ENCODE measurements at places on chromosomes 6 and 20.

DNA sequence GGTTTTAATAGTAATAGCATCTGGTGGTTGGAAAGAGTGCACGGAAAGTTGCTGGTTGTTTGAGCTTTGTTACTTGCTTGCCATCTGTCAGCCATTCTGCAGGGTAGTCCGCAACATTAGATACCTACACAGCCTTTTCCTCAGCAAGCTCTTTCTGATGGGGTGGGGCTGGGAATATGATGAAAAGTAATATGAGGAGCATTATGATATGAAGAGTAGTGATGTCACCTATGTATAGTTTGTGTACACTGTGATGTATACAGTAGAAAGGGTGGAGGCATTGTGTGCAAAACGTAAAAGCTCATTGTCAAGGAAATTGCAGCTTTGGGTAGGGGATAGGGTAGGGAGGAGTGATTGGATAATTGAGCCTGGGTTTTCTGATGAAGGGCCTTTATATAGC is 16.1 kb downstream of the SCAF8 start:
- no peak for DNase-seq

DNA sequence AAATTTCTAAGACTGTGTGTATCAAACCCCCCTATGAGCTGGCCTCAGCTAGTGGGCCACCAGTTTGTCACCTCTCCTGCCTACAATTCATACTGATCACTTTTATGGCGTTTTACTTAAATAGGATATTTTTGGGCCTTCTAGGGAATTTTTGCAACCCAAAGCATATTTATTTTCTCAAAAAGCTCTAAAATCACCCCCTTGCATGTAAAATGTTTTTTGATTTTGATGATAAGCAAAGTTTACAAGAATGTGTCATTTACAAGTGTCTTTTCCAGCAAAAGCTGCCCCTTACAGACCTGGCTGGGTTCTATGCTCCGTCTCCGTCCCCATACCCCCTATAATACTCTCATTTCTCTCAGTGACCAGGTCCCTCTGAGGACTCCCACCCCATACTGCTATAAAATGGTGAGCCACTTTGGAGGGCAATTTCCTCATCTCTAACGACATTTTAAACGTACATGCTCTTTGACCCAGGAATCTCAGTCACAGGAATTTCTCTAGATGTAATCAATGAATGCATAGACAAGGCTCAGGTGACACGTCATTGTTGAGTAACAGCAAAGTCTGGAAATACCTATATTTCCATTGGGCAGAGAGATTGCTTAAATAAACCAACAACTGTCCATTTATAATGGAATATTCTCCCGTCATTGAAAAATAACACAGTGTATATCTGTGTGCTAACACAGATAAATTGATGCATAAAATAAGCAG is 13.9 kb upstream of the OCSTAMP start:
- no peak for DNase-seq

DNA sequence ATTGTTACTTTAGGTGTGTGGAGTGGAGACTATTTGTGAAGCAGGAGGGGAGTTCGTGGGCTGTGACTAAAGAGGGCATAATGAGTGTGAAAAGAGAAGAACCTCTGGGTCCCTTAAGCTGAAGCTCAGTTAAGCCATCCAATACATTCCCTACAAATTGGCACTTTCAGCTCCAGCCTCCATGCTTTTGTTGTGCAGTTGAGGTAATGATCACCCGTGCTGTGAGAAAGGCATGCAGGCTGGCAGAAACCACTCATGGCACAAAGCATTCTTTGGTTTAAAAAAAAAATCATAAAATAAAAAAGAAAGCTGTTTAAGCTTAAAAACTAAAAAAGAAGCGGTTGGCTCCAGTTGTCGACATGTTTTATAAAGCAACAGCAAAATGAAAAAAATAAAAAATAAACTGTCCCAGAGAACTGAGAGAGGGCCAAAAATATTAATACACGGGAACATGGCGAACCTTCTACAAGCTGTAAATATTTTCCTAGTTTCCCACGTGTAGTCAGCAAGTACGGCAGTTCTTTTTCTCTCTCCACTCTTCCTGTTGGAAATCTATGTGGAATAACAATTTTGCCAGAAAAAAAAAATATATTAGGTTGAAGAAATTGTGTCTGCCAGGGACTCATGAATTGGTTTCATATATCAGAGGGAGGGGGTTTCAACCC is 82.2 kb downstream of the ANKRD60 start:
- no peak for DNase-seq

GRCh38 chr20:63857764-63858392 is 3.4 kb upstream of the ABHD16B start:
- DNase-seq, result no peak

- DNase-seq, result no peak
These were observed 49.7 kb upstream of the NAA20 start for GRCh38 chr20:19967445-19967844.

- DNase-seq, result no peak
These were observed 13.5 kb downstream of the ZMYND8 start for GRCh38 chr20:47343007-47343472.

DNA sequence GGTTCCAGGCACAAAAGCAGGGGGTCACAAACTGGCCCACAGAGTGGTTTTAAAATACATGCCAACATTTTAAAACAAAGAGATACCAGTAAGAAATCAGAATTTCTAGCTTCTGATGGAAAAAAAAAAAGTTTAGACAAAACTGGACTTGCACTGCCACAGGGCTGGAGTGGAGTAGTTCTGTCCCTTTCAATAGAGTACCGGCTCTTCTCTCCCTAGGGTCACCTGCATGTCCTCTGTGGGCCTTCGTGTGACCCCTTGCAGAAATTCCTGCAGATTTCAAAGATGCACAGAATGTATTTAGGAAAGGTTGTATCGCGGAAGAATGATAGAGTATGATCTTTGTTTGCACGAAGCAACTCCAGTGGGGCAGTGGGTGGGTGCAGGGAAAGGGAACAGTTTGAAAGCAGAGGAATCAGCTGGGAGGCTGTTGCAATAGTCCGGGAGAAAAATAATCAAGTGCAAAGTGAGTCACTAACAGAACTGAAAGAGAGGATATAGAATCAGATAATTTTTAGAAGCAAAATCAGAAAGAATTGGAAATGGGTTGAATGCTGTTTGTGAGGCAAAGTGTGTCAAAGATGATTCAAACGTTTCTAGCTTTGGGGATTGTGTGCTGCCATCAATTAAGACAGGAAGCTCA is 97.3 kb upstream of the STXBP5 start:
- DNase-seq, result no peak

GRCh38 chr20:62994869-62995281 is 11.9 kb downstream of the BHLHE23 start:
- no peak for DNase-seq

- no peak for DNase-seq
These were observed 6.9 kb upstream of the BIRC7 start for GRCh38 chr20:63228806-63229205.

DNA sequence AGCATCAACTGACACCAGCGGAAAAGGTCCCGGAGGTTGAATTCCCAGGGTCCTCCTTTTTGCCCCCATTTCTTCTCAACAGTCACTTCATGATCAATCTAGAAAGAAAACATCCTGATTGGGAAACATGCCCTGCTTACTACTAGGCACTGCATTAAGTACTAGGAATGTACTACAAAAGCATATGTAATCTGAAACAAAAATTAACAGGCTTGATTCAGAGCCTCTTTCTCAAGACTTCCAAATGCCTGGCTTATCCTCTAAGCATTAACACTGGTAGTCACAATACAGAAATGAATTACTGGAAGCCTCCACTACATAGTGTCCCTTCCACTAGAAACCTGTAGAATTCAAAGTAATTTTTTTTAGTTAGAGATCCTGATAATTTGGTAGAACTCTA is 84.5 kb upstream of the LYRM2 start:
- DNase-seq, result no peak

DNA sequence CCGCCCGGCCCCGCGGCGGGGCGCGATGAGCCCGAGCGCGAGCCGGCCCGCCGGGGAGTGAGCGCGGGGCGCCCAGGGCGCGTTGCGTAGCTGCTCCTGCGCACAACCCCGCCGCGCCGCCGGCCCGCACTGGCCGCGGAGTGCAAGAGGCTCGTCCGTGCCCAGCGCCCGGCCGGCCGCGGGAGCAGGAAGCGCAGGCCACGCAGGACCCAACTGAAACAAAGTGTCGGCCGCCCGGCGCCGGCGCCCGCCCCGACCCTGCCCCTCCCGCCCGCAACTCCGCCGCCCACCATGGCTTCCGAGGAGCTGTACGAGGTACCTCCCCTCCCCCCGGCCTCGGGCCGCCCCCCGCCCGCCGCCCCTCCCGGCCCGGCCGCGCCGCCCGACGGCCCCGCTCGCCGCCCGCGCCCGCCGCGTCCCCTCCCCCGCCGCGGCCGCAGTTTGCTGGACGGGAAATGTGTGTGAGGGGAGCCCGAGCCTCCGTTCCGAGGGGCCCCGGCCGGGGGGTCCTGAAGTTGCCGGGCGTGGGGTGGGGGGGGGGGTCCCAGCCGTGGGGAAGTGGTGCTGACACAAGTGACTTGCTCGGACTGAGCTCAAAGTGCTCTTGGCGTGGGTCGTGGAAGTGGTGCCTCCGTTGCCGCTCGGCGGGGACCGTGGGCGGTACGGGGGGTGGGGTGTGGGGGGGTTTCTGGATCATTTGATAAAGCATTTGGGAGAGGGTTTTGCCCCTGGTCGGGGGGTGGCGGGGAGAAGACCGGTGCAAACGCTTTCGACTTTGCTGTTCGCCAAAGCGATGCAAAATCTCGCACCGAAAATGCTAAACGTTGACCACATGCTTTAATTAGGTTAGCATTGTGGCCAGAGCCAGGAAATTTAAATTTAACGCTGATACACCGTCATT is 539 bp downstream of the CDYL start:
- DNase-seq, result peak; percentile 36

DNA sequence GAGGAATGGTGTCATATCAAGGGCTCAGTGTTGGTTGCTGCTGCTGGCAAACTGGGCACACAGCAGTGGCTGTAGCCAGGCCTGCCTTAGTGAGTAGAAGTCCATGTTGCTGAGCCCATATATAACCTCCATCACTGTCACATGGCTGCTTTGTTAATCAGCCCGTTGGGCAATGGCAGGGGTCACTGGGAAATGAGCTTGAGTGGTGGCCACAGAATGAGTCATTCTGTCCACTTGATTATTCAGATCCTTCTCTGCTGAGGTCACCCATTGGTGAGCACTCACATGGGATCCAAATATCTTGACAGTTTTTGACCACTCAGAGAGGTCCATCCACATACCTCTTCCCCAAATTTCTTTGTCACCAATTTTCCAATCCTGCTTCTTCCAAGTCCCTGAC is 898.9 kb upstream of the EYS start:
- DNase-seq, result no peak

GRCh38 chr20:25055711-25056495 is 2.0 kb downstream of the ACSS1 start:
- DNase-seq, result no peak

DNA sequence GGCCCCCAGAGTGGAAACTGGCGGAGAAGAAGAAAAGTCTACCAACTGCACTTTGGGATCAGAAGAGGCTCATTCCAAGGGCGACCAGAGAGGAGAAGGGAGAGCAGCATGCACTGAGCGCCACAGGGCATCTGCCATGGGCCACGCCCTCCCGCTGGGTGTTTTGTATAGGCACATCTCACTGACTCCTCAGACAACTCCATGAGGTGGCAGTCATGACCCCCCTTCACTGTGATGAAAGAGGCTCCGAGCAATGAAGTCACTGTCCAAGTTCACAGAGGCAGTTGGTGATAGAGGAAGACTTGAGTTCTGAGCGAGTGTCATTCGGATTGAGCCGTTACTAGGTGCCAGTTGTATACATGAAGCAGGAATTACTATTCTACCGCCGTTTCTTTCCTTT is 15.4 kb downstream of the BPIFB1 start:
- DNase-seq, result no peak

DNA sequence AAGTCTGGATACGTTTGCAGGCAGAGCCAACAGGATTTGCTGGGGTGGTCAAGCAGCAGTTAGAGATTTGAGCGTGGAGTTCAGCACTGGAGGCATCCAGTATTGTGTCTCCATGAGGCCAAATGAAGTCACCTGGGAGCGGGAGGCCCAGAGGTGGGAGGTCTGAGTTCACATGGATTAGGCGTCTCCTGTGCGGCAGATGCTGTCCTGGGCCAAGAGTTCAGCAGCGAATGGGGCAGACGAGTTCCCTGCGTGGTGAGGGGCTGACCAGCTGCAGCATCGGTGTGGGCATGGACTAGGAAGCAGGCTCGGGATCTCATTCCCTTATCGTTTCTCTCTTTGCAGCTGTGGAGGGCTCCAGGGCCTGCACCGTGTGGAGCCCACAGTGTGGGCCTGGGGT is 66.2 kb downstream of the BCAS4 start:
- DNase-seq, result no peak

DNA sequence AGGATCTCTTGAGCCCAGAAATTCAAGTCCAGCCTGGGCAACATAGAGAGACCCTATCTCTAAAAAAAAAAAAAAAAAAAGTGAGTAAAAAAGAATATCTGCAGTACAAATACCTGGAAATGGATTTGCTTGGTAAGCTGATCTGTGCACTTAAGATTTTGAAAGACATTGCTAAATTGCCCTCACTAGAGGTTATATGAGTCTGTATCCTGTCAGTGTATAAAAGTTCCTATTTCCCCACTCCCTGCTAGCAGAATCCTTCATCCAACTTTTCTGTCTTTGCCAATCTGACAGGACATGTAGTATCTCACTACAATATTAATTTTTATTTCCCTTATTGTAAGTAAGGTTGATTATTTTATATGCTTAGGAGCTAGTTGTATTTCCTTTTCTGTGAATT is 36.1 kb downstream of the BICRAL start:
- DNase-seq, result no peak

- no peak for DNase-seq
These were observed 17.5 kb downstream of the KIAA1755 start for GRCh38 chr20:38242848-38243708.

DNA sequence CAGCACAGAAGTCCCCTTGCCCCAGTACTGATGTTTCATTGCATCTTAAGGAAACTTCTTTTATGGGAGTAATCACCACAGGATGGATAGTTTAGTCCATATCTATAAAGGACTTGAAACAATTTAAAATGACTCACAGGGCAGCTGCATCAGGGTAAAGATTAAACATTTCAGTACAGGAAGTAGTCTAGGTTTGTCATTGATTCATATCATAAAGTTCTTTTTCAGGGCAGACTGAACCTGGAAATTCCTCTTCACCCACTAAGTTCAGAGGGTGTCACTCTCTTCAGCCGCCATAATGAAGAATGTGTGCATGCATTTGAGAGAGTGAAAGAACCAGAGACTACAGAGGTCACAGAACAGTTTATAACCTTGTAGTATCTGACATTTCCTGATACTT is 296.3 kb upstream of the JAG1 start:
- DNase-seq, result no peak

DNA sequence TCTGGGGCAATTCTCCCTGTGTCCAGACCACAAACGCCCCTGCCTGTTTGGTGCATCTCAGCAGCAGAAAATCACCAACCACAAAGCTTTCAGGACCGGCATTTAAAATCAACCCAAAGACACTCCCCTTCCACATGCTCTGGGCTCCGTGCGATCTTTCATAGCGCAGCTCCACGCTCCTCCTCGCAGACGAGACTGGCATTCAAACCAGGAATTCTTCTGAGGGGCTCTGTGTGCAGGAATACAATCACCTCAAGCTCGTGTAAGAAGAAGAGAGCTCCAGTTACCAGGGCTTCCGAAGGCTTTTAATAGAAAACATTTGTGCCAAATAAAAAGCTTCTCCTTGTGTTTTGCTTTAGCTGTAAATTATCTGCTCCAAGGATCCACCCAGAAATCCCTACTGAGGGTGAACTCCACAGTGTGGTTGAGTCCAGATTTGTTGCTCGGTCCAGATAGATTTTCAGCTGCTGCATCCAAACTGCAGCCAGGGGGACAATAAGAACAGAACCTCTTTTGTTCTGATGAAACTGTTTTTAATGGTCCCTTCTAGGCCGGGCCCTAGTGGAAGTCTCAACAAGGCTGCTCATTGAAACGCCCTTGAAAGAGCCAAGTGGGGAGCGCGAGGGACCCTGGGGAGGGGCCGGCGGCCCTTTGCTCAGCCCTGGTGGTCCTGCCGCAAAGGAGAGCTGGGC is 16.4 kb upstream of the BMP7 start:
- no peak for DNase-seq
